ENCODE measurements at places on chromosomes 6 and 20. TPM values are rescaled to one million over a fixed set of nuclear protein-coding genes. Genes with fewer than 3 reads are reported as not detected.

GRCh38 chr6:116413357-116413756 is 42.6 kb downstream of the DSE start:
- H3K4me1 ChIP-seq, result peaks cover 41% of the 10 kb centered on the region
- H3K4me3 ChIP-seq, result no peak overlapping the region
- no peak for DNase-seq
- no peak overlapping the region for H3K27ac ChIP-seq
- peaks cover 13% of the 10 kb centered on the region for H3K36me3 ChIP-seq

The CST2 gene
- not detected for total RNA-seq

The PRICKLE4 gene
- 1.5 TPM for total RNA-seq

GRCh38 chr6:100376103-100376502 is 88.6 kb downstream of the SIM1 start:
- no peak for DNase-seq
- peaks cover 28% of the 10 kb centered on the region for H3K4me1 ChIP-seq
- H3K27me3 ChIP-seq, result no peaks in the 10 kb centered on the region
- H3K4me3 ChIP-seq, result no peak overlapping the region
- no peak overlapping the region for H3K27ac ChIP-seq
- no peaks in the 10 kb centered on the region for H3K36me3 ChIP-seq

The HLA-DPB1 gene
- 23.9 TPM for total RNA-seq

DNA sequence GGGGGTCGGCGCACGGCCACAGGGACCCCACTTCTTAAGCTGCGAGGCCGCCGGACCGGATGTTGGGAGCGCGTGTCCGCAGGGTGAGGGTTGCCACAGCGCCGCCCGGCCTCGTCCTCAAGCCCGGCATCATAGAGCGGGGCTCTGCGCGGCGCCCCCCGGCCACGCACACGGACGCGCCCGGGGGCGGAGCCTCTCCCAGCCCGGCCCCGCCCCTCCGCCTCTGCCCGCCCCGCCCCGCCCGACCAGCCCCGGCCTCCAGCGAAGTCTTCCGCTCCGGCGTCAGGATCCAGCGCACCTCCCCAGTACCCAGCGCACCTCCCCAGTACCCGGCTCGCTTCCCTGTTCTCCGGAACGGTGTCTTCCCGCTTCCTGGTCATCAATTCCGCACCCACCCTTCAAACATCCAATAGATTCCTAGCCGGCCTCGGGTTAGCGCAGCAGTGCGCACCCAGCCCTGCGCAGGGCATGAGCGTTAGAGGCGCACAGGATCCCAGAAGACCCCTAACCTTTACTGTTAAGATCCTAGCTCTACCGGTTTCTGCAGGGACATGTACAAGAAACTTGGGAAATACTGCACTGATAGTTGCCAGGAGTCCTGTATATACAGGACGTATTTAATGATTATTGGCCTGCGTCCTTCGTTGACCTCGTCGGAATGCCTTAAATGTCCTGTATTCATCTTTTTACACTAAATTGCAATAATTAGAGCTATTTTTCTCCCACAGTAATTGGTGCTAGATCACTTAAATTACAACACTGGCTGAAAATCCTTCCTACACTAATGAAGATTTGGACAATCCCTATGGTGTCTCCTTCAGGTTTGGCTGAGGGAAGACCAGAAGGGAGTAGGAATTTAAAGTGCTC is 535 bp upstream of the DNAAF9 start:
- peaks cover 12% of the 10 kb centered on the region for H3K4me1 ChIP-seq
- peaks cover 45% of the 10 kb centered on the region for H3K27me3 ChIP-seq
- H3K27ac ChIP-seq, result peak overlapping the region; percentile 98
- H3K4me3 ChIP-seq, result peak overlapping the region; percentile 93
- no peaks in the 10 kb centered on the region for H3K36me3 ChIP-seq

DNA sequence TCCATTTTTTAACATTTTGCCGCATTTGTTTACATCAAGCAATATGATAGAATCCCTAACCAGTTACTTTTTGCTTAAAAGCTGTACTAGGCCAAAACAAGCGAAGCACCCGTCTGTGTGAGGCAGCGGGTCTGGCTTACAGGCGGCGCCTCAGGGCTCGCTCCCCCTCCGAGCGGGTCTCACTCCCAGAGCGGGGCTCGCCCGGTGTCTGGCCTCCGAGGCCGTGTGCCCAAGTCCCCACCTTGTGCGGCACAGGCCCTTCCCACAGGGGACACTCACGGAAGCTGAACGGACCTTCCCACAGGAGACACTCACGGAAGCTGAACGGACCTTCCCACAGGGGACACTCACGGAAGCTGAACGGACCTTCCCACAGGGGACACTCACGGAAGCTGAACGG is 23.4 kb downstream of the ZBTB46 start:
- no peak for DNase-seq
- no peaks in the 10 kb centered on the region for H3K36me3 ChIP-seq
- H3K27ac ChIP-seq, result no peak overlapping the region

GRCh38 chr20:1975291-1975690 is 18.6 kb downstream of the PDYN start:
- H3K27ac ChIP-seq, result no peak overlapping the region
- H3K36me3 ChIP-seq, result no peaks in the 10 kb centered on the region
- no peak overlapping the region for H3K4me3 ChIP-seq
- peaks cover 13% of the 10 kb centered on the region for H3K4me1 ChIP-seq

DNA sequence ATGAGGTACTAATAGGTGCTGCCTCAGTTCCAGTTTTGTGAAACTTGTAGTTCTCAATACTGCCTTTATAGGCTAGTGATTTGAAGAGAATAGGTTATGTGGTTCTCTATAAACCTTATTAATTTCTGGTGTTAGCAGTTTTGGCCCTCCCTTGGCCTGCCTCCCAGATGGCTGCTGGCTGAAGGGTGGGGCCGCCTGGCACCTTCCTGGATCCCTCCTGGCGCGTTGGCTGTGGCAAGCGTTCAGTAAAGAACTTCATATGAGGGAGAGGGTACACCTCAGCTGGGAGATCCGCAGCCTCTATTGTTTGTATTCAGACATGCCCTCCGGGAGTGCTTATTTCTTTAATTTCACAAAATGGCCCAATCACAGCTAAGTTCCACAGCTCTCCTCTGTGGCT is 51.9 kb downstream of the FAM120B start:
- H3K36me3 ChIP-seq, result peaks cover 15% of the 10 kb centered on the region
- H3K27ac ChIP-seq, result no peak overlapping the region
- H3K4me3 ChIP-seq, result no peak overlapping the region
- no peaks in the 10 kb centered on the region for H3K27me3 ChIP-seq

The PET117 gene
- 25.7 TPM for total RNA-seq

The MCHR2 gene
- total RNA-seq, result not detected
